ENCODE measurements at places on chromosomes 1 and 21.

DNA sequence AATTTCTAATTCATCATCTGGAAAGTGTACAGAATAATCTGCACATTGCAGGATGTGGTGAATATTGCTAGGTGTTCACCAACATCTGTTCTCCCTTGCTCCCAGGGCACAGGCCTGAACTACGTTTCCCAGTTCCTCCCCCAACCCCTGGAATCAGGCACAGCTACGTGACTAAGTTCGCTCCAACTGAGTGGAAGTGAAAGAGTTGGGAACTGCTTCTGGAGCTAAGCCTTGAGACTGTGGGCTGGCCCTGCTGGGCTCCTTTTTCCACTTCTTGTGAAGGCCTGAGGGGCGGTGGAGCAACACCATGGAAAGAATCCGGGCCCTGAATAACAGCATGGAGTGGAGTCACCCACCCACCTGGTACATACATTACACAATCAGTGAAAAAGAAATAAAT lies 534.6 kb downstream of the SMYD3 start:
- DNase-seq: no peak

GRCh38 chr1:47532921-47533792 lies 95.3 kb downstream of the FOXD2 start:
- no peak for DNase-seq

DNA sequence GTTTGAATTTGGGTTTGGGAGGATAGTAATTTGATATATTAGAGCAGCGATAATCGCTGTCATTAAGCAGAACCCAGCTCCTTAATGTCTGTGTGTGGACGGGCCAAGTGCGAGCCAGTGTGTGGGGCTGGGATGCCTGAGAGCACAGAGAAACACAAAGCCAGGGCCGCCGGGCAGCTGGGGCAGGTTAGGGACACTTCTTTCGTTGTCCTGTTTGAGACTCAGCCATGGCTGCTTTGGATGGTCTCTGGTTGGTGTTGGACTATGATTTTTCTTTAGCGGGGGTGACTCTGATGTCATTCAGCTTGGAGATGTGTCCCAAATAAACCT lies 33.4 kb downstream of the ABCG1 start:
- no peak for DNase-seq

DNA sequence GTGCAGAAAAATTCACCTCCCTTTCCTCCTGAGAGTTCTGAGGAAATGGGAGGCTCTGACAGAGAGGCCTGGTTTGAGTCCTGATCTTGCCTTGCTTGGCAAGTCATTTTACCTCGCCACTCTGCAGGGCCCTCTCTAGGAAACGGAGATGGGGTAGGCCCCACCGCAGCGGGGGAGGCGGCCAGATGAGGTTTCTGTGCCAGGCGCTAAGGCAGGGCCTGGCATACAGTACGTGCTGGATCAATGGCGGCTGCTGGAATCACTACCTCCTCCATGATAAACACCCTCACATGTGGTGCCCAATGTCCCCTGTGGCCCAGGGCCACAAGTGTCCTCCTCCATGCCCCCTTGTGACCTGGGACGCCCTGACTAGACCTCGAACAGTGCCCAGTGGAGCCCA lies 499 bp upstream of the PLEKHG5 start:
- no peak for DNase-seq

GRCh38 chr21:39022466-39022862 lies 160.8 kb downstream of the PSMG1 start:
- no peak for DNase-seq

- DNase-seq: no peak
These were observed 33.9 kb downstream of the EIF2D start for GRCh38 chr1:206578068-206578977.

- no peak for DNase-seq
These were observed 75.9 kb downstream of the NOS1AP start for GRCh38 chr1:162145280-162145965.

GRCh38 chr21:16570171-16570570 lies 840.4 kb downstream of the USP25 start:
- DNase-seq: no peak

DNA sequence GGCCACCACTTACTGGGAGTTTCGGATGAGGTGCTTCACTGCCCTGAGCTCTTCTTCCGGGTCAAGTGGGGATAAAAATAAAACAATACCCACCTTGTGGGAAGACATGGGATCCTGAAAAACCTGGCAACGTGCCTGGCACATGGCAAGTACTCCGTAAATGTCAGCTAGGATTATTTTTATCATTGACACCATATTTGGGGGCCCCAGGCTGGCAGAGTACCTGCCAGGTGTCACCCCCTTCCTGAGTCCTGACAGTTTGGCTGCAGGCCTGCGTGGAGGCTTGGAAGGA lies 9.2 kb upstream of the EPHA2 start:
- DNase-seq: no peak

DNA sequence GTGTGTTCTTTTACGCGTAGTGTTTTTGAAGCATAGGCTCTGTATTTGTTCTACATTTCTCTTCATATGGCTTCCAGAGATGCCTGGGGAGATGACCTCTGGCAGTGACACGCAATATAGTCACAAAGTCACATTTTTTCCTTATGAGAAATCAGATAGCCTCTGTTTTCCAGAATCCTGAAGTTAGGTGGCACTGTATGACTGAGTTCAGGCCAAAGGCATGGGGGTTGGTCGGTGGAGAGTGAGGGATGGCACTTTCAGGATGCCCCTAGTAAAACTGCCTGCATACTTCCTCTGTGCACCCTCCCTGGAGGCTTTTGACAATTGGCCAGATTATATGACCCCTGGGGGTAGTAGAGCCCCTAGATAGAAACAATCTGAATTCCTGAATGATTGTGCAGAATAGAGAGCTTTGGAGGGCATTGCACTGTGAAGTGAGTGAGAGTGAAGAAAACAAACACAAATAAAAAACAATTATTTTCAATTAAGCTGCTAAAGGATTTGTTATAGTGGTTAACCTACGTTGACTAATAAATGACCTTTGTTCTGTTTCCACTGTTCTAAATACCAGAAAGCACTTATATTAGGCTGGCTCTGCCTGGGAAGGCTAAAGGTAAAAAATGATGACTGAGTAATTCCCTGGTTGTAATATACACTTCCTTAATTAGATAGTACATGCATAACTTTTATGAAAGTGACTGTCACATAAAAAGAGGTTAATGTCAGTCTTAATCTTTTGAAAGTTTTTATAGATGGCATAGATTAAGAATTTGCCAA lies 1660.8 kb downstream of the PLA2G4A start:
- no peak for DNase-seq

GRCh38 chr1:12201352-12202189 lies 28.3 kb upstream of the VPS13D start:
- no peak for DNase-seq

GRCh38 chr1:20212685-20213331 lies 26.5 kb upstream of the PLA2G2C start:
- DNase-seq: no peak

DNA sequence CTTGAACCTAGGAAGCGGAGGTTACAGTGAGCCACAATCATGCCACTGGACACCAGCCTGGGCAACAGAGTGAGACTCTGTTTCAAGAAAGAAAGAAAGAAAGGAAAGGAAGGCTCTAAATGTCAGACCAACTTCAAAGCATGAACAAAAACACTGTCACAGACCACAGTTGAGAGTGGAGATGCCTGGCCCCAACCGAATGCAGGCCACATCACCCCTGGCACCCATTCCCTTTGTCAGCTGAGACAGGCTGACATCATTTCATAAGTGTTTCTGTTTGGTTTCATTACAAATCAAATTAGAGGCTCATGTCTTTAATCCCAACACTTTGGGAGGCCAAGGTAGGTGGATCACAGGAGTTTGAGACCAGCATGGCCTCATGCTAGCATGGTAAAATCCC lies 28.6 kb upstream of the NADK start:
- no peak for DNase-seq

DNA sequence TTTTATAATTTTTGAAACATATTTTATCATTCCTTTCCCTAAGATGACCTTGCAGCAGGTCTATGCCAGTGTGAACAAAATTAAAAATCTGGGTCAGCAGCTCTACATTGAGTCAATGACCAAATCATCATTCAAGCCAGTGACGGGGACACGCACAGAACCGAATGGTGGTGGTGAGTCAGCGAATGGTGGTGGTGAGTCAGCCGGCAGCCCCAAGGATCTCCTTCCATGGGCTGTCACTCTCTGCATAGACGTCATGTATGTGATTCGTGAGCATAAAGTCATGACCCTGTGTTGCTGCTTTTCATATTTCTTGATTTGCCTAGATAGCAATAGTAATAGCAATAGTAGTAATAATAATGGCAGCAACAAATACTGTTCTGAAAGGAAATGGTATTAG lies 26.3 kb downstream of the PER3 start:
- no peak for DNase-seq

DNA sequence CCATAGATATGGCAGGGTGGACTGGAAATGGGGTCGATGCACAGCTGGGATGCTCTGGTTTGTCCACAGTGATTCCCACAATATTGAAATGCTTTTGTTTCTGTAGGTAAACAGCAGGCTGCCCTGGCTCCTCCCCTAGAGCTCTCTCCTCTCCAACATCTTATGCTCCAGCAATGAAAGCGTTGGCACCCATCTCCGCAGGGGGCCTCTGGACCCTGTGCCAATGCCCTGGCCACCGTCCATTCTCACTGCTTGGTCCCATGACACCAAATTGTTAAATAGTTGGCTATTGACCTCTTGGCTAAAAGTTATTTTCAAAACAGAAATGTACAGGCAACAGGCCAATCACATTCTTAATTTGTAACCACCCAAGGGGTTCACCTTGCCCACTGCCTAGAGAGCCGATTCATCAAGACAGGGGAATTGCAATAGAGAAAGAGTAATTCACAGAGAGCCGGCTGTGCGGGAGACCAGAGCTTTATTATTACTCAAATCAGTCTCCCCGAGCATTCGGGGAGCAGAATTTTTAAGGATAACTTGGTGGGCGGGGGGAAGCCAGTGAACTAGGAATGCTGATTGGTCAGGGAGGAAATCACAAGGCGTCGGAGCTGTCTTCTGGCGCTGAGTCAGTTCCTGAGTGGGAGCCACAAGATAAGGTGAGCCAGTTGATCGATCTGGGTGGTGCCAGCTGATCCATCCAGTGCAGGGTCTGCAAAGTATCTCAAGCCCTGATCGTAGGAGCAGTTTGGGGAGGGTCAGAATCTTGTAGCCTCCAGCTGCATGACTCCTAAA lies 76.9 kb upstream of the B3GALT5 start:
- no peak for DNase-seq

DNA sequence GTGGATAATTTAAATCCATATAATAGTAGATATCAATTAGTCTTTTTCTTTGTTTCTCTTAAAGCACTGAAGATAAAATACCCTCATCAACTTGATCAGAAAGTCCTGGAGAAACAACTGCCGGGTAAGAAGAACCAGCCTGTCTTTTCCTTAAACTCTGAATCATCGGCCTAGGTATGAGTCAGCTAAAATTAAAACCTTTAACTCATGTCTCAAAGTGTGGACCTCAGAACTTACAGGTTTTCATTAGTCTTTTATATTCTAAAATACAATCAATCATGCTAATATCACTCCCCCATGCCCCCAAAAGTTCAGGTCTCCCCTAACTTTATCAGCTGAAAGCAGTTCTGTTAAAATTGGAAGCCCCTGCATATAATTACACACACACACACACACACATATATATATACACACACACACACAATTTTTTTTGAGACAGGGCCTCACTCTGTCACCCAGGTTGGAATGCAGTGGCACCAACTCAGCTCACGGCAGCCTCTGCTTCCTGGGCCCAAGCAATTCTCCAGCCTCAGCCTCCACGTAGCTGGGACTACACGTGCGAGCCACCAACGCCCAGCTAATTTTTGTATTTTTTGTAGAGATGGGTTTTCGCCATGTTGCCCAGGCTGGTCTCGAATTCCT lies 61.3 kb downstream of the B3GALNT2 start:
- no peak for DNase-seq

DNA sequence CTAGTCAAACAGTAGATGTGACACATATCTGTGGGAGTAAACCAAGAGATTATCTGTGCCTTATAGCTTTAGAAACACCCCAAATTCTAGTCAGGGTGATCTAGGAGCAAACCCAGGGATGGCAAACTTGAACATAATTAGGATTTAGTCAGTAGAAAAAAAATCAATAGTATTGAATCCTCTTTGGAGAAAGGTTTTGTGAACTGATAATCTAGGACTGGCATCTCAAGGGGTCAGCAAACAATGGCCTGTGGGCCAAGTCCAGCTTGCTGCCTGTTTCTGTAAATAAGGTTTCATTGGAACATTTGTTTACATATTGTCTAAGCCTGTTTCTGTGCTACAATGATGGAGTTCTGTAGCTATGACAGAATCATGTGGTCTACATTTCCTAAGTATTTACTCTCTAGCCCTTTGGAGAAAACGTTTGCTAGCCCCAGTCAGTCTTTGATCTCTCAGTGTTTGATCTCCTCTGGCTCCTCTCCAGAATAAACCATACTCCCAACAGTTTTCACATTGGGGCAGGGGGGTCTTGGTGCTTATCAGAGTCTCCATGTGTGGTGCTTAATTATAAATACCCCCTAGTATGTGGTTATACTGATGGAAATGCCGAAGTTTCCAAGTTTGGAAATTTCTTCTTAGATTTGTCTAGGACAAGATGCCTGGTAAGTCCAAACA lies 385.8 kb downstream of the NTNG1 start:
- no peak for DNase-seq

- no peak for DNase-seq
These were observed 40.1 kb downstream of the SLC9C2 start for GRCh38 chr1:173562813-173563212.

DNA sequence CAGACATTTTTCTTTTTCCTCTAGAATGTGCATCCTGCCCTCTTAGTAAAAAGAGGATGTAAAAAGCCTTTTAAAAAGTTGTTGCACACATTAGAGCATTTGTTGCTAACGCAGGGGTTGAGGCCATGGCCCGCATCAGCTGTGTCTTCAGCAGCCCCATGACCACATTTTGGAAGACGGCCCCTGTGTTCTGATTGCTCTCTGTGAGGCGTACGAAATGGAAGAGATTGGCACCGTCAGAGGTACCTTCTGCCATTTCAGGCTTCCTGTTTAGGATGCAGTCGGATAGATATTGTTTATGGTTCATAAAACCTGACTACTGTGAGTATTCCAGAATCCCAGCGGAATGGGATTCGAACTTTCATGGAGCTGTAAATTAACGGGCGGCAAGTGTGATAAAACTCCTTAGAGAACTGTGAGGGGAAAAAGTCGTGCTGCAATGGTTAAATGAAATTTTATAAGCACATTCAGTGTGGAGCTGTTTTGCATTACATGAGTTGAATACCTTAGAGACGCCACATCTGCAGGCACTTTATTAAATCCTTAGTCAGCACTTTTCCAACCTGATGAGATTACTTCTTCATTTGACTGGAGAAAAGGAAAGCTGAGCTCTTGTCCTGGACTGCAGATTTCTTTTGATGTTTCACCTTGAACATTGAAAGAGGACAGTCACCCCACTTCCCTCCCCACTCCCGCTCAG lies 273.9 kb downstream of the TM2D1 start:
- DNase-seq: no peak

DNA sequence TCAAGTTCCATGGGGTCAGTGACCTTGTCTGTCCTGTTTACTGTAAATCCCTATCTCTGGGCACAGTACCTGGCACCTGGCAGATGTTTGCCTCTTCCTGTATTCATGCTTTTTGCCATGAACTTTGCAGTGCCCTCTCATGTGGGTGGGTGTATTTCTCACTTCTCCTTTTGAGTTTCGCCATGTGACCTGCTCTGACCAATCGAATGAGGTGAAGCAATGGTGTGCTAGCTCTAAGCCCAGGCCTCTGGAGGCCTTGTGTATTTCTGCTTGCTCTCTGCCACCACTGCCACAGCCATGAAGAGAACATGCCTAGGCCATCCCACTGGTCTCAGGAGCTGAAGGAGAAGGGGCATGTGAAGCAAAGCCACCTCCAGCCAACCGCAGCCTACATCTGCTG lies 185.5 kb upstream of the ZC3H12A start:
- DNase-seq: no peak

GRCh38 chr21:19463966-19464365 lies 1060.4 kb upstream of the TMPRSS15 start:
- no peak for DNase-seq

GRCh38 chr1:176919386-176920378 lies 244.8 kb downstream of the ASTN1 start:
- DNase-seq: no peak
